ENCODE measurements at places on chromosomes 16 and 17.

DNA sequence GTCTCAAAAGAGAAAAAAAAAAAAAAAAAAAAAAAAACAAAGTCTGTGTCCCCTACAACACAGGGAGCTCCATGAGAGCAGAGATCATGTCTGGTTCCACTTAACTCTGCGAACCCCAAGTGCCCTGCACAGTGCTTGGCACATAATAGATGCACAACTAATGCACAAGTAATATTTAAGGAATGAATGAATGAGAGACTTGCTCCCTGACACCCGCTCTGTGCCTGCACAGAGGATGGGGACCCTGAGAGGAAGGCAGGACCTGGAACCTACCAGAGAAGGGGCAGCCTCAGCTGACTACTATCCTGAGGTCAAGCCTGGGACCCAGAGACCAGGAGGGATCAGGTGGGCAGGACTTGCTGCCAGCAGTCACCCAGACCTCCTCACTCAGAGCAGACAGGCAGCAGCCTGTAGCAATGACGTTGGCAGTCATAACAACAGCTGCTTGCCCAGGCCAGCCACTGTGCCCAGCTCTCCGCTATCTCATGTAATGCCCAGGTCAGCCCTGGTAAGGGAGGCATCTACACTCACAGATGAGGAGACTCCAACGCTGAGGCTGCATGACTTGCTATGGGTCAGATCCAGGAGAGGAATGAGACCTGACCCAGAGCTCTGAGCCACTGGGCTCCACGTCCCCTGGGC is 2.9 kb downstream of the MYO15A start:
- DNase-seq, result no peak

- DNase-seq, result no peak
These were observed 36.7 kb downstream of the HNF1B start for GRCh38 chr17:37708008-37708615.

DNA sequence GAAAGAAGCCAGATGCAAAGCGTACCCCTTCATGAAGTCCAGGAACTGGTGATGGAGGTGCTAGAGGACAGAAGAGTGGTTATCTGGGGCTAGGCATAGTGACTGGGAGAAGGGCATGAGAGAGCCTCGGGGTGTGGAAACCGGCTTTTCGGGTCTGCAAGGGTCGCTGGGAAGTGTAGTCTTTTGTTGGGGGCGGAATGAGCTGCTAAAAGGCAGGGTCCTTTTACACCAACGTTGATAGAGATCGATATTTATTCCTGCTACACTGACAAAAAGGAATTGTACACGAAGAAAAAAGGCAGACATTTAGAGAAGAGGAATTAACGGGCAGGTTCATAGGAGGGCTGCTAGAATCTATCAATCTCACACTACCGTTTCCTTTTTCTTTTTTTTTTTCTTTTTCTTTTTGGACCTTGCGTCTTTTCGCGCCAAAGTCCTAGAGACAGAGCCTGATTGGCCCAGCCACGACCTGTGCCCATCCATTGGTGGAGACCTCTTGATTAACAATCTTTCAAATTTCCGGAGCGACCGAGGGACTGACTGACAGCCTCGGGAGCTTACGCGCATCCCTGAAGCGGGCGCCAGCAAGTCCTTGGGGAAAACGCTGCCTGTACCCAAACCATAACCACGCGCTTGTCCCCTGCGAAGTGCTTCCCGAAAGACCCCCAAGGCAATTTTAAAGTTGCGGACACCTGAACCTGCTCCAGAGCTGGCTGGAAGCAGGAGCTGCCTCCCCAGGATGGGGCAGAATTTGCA is 27.7 kb upstream of the DHRS7B start:
- DNase-seq, result peak; percentile 83

GRCh38 chr16:25009822-25010221 is 5.3 kb downstream of the ARHGAP17 start:
- no peak for DNase-seq

DNA sequence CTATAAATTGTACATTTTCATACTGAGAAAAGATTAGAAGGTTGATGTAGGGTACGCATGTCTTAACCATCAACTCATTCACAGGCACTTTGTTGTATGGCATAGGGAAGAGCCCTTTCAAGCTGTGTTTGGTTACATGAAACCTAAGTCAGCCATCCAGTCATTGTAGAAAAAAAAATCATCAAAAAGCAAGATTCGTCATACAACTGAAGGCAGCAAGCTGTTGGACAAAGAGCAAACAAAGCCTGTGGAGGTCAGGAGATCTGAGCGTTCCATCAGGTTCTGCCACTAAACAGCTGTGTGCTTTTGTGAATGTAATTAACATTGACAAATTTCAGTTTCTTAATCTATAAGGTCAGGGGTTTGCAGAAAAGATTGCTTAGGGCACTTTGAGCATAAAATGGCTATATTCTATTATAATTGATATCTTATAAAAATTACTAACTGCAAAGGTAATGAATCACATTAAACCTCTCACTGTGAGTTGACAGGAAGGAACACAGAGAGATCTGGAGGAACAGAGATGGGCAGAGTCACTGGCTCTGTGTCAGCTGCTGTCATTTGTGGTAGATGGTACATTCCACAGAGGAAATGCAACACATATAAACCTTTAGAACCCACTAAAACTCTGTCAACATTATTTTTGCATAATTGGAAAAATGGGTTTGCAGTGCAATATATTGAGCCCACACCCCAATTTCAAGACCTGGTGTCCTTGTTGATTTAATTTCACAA is 66.3 kb upstream of the MYOCD start:
- no peak for DNase-seq

GRCh38 chr16:88973415-88974050 is 3.5 kb downstream of the CBFA2T3 start:
- DNase-seq, result no peak

- no peak for DNase-seq
These were observed 5.3 kb upstream of the C16orf74 start for GRCh38 chr16:85755929-85756768.

GRCh38 chr16:62391134-62391533 is 354.9 kb upstream of the CDH8 start:
- no peak for DNase-seq

- no peak for DNase-seq
These were observed 23.6 kb downstream of the RANBP10 start for GRCh38 chr16:67782567-67783352.

GRCh38 chr16:85829751-85830445 is 30.4 kb downstream of the COX4I1 start:
- no peak for DNase-seq

- DNase-seq, result no peak
These were observed 31.4 kb downstream of the CAPNS2 start for GRCh38 chr16:55597928-55598327.

DNA sequence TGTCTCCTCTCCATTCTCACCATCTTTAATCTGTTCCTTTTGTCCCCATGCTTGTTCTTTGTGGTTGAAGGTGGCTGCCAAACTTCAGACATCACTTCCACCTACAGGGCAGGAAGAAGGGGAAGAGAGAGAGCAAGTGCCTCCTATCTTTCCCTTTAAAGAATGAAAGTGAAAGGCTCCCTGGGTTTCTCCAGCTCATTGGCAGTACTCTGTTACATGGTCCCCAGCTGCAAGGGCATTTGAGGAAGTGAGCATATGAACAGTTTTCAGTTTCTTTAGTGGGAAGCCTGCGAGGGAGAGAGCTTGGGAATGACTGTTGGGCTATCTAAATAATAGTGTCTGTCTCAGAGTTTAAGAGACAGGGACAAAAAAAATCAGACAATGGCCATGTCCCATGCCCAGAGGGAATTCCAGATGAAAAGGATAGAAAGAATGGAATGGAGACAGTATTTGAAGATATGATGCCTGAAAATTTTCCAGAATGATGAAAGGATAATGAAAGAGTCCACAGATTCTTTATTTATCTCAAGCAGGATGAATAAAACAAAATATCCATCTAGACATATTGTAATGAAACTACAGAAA is 159.9 kb downstream of the LGALS9B start:
- no peak for DNase-seq

- no peak for DNase-seq
These were observed 370.2 kb upstream of the MAF start for GRCh38 chr16:79970551-79971236.
